ENCODE measurements at places on chromosomes 11 and 22.

- no peak overlapping the region for H3K27ac ChIP-seq
- DNase-seq = no peak
- H3K4me3 ChIP-seq = no peak overlapping the region
- H3K36me3 ChIP-seq = no peaks in the 10 kb centered on the region
- no peaks in the 10 kb centered on the region for H3K4me1 ChIP-seq
Observed at GRCh38 chr22:30868663-30869385, 99.8 kb downstream of the MORC2 start.

GRCh38 chr22:50014655-50015401, 2.3 kb upstream of the IL17REL start:
- peaks cover 16% of the 10 kb centered on the region for H3K27me3 ChIP-seq
- DNase-seq = no peak
- no peak overlapping the region for H3K27ac ChIP-seq
- peaks cover 85% of the 10 kb centered on the region for H3K4me1 ChIP-seq

DNA sequence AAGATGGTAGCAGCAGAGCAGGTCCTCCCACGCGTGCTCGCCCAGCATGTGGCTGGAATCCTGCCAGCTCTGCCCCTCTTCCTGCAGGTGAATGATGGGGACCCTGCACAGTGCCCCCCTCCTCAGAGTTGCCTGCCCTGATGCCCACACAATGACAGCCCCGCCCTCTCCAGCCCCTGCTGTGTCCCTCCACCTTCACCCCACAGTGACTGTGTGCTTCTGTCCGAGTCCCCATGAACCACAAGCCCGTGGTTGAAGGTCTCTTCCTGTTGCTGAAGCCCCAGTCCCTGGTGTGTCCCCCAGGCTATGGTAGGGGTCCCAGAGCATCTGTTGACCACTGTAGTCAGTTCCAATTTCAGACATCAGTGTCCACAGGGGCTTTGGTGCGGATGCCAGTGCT, 71.0 kb downstream of the BRD1 start:
- H3K27me3 ChIP-seq = no peaks in the 10 kb centered on the region
- H3K36me3 ChIP-seq = no peaks in the 10 kb centered on the region
- H3K4me1 ChIP-seq = peaks cover 10% of the 10 kb centered on the region
- H3K4me3 ChIP-seq = no peak overlapping the region
- H3K27ac ChIP-seq = no peak overlapping the region

GRCh38 chr22:30809086-30809485, 114.4 kb downstream of the OSBP2 start:
- DNase-seq = no peak
- no peaks in the 10 kb centered on the region for H3K36me3 ChIP-seq
- H3K4me3 ChIP-seq = no peak overlapping the region
- no peak overlapping the region for H3K27ac ChIP-seq
- no peaks in the 10 kb centered on the region for H3K4me1 ChIP-seq

All from CD4-positive, alpha-beta T cell (primary cell).